ENCODE measurements at places on chromosomes 6 and 20.

GRCh38 chr20:39019805-39020325 lies 57.7 kb downstream of the DHX35 start:
- no peak for DNase-seq

DNA sequence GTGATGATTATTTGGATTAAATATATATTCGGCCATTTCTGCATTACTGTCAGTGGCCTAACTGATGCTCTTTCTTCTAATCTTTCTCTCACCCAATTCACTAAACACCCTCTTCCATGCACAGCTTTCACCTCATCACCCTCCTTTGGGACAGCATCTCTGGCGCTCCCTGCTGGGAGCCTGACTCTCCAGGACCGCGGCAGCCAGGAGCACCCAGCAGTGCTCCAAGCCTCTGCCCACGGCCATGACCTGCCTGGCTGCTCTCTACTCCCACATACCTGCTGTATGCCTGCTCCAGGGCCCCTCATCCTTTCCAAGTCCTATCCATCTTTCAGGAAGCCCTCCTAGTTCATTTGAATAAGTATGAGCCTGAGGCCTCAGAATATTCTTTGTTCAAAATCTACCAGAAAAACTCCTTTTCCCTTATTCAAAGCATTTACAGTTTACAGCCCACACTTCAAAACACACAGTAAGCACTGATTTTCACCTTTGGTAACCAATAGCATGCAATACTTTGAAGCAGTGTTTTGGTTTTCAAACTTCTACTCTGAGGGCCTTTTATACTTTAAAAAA lies 15.2 kb downstream of the CTCFL start:
- DNase-seq: no peak

GRCh38 chr6:27091661-27092315 lies 155.7 kb upstream of the PRSS16 start:
- DNase-seq: peak; percentile 80

GRCh38 chr6:47106721-47107197 lies 64.6 kb upstream of the ADGRF1 start:
- DNase-seq: no peak

DNA sequence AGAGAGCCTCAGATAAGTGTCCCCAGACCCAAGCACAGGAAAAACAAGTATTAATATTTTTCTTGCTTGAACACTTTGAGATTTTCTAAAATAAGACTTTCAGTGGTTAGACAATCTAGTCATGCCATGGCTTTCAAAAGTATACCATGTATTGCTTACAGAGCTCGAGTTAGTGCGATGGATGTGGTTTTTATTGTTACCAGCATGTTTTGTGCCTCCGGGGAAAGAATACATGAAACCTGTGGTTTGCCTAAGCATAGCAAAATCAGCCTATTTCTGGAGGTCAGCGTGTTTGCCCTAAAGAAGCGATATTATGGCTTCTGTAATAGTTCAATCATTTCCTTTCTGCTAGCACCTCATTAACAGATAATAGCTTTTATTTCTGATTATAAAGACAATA lies 21.6 kb downstream of the RIN2 start:
- DNase-seq: no peak

All from NCI-H446 treated with DMSO at 0.1 percent for 48 hours (cell line).